ENCODE measurements at places on chromosomes 4 and X. TPM values are rescaled to one million over a fixed set of nuclear protein-coding genes. Genes with fewer than 3 reads are reported as not detected.

The ANAPC10 gene
- total RNA-seq = 17.9 TPM

GRCh38 chr4:92106816-92107215 lies 196.9 kb upstream of the GRID2 start:
- DNase-seq = no peak

GRCh38 chr4:41410049-41410448 lies 127.9 kb upstream of the LIMCH1 start:
- no peak for DNase-seq

GRCh38 chr4:105707782-105708180 lies 708 bp downstream of the INTS12 start:
- DNase-seq = no peak

DNA sequence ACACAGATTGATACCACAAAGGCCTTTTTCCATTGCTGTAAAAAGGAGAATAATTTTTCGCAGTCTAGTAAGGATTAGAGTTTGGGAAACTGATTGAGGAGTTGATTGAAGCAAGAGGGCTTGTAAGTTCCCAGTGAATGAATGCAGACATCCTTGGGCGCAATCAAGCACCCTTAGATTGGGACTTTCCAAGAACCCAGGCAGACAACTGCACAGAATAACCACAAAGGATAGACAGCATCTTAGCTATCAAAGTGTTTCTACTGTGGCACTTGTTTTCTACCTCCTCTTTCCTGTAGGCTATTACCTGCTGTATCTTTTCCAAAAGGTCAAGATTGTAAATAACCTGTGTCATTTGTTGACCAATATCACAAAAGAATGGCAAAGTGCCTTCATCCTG lies 2.6 kb downstream of the COX18 start:
- no peak for DNase-seq

GRCh38 chrX:1323315-1323714 lies 13.3 kb upstream of the IL3RA start:
- peak; percentile 49 for DNase-seq

DNA sequence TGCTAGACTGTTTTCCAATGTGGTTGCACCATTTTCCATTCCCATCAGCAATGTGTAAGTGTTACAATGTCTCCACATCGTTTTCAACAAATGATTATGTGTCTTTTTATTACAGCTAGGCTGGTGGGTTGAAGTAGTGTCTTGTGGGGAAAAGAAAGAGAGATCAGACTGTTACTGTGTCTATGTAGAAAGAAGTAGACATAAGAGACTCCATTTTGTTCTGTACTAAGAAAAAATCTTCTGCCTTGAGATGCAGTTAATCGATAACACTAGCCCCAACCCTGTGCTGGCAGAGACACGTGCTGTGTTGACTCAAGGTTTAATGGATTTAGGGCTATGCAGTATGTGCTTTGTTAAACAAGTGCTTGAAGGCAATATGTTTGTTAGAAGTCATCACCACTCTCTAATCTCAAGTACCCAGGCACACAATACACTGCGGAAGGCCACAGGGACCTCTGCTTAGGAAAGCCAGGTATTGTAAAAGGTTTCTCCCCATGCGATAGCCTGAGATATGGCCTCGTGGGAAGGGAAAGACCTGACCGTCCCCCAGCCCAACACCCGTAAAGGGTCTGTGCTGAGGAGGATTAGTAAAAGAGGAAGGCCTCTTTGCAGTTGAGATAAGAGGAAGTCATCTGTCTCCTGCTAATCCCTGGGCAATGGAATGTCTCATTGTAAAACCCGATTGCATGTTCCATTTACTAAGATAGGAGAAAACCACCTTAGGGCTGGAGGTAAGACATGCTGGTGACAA lies 23.0 kb upstream of the UGT2B15 start:
- DNase-seq = no peak

GRCh38 chr4:159689526-159689925 lies 586.6 kb downstream of the RAPGEF2 start:
- DNase-seq = no peak

The NCBP2L gene
- not detected for total RNA-seq

The PRKG2 gene
- total RNA-seq = not detected

DNA sequence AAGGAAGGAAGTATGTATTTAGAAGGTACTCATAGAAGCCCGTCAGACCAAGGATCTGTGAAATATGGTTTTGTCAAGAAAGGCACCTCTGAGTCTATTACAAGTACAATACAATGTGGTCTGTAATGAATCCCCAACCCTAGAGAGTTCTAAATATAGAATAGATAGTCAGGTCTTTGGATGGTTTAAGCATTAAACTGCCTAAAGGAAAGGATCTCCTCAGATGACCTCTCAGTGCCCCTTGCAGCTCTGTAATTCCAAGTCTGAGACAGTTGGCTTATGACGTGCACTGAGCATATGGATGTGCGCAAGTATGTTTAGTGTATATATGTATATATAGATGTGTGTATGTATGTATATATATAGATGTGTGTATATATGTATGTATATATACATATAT lies 62.0 kb downstream of the CCSER1 start:
- DNase-seq = no peak

- no peak for DNase-seq
These were observed 8.7 kb downstream of the UBA1 start for GRCh38 chrX:47202316-47202715.

The CDX4 gene
- total RNA-seq = not detected

The GPR173 gene
- total RNA-seq = 0.71 TPM

The TRAM1L1 gene
- total RNA-seq = 0.77 TPM

- DNase-seq = no peak
These were observed 7.4 kb upstream of the PGRMC1 start for GRCh38 chrX:119228512-119229252.

The CPE gene
- total RNA-seq = 38.9 TPM

GRCh38 chr4:181261279-181261678 lies 981.9 kb upstream of the TENM3 start:
- no peak for DNase-seq

The MTM1 gene
- 9.6 TPM for total RNA-seq

The SPANXN3 gene
- total RNA-seq = not detected

The CHM gene
- 9.9 TPM for total RNA-seq

GRCh38 chr4:75513526-75514130 lies 575 bp downstream of the RCHY1 start:
- DNase-seq = no peak

- no peak for DNase-seq
These were observed 6.9 kb upstream of the RAP2C start for GRCh38 chrX:132226169-132226568.

The UGDH gene
- 12.9 TPM for total RNA-seq

The ZDHHC15 gene
- 2.7 TPM for total RNA-seq

- DNase-seq = no peak
These were observed 60.9 kb downstream of the HTT start for GRCh38 chr4:3135155-3136011.

GRCh38 chr4:74674750-74675149 lies 119.6 kb downstream of the BTC start:
- no peak for DNase-seq

- no peak for DNase-seq
These were observed 265.4 kb downstream of the RAPGEF2 start for GRCh38 chr4:159368320-159368719.

The DGAT2L6 gene
- not detected for total RNA-seq

- no peak for DNase-seq
These were observed 71.2 kb downstream of the BEND2 start for GRCh38 chrX:18149454-18149853.

GRCh38 chr4:137543198-137543597 lies 10.9 kb upstream of the PCDH18 start:
- DNase-seq = no peak

The HSFX1 gene
- 3.3 TPM for total RNA-seq

DNA sequence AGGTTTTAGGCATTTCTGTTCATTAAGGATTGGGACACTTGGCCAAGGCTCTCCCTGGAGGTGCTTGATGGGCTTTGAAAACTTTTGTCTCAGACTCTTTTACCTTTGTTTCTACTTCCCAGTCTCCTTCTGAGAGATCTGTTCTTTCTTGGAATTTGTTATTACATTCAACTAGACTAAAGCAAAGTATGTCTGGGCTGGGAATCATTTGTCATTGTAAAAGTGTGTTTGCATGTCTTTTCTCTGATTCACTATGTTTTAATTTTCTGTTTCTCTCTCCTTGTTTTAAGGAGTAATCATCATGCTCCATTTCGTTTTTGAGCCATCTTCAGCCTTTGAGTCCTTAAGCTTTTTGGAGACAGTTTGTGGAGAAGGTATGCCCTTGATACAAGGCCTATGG lies 12.2 kb upstream of the PGRMC2 start:
- DNase-seq = no peak

The NXF2B gene
- total RNA-seq = not detected

The CT45A5 gene
- not detected for total RNA-seq

The HSFX2 gene
- total RNA-seq = 0.22 TPM

The SCD5 gene
- 5.0 TPM for total RNA-seq

GRCh38 chr4:139333046-139333445 lies 30.8 kb upstream of the NDUFC1 start:
- no peak for DNase-seq

GRCh38 chr4:65202853-65203236 lies 467.4 kb downstream of the EPHA5 start:
- no peak for DNase-seq

The SPACA5 gene
- total RNA-seq = not detected

The CFAP99 gene
- not detected for total RNA-seq

DNA sequence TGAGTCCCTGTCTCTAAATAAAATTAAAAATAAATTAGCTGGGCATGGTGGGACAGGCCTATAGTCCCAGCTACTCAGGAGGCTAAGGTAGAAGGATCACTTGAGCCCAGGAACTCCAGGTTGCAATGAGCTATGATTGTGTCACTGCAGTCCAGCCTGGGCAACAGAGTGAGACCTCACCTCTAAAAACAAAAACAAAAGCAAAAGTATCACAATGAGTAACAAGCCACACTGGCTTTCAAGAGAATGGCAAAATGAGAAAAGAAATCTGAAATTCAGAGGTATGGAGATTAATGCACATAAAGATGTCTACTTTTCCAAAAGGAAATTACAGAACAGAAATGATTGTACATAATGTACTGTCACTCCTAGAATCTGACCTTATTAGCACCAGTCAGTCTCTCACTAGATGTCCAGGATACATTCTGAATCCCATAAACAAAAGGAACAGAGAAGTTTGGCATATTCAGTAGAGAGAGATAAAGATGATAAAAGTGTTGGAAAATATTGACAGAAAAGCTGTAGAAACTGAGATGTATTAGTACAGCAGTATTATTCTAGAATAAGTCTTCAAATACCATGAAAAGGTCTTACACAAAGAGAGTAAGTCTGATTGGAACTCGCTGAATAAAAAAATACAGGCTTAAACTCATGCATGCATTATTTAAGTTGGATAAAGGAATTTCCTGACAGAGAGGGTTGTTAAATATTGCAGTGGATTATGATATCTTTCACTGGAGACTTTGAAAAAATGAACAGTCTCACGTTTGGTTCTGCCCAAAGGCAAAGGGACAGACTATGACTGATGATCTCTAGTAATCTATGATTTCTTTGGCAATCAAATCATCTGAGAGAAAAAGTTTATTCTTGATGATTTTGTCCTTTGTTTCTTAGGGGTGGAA lies 102.5 kb downstream of the SH3RF1 start:
- DNase-seq = no peak

- DNase-seq = no peak
These were observed 8.7 kb upstream of the TMSB15C start for GRCh38 chrX:104084534-104085277.

GRCh38 chrX:150502979-150503897 lies 65.2 kb upstream of the MTM1 start:
- no peak for DNase-seq

DNA sequence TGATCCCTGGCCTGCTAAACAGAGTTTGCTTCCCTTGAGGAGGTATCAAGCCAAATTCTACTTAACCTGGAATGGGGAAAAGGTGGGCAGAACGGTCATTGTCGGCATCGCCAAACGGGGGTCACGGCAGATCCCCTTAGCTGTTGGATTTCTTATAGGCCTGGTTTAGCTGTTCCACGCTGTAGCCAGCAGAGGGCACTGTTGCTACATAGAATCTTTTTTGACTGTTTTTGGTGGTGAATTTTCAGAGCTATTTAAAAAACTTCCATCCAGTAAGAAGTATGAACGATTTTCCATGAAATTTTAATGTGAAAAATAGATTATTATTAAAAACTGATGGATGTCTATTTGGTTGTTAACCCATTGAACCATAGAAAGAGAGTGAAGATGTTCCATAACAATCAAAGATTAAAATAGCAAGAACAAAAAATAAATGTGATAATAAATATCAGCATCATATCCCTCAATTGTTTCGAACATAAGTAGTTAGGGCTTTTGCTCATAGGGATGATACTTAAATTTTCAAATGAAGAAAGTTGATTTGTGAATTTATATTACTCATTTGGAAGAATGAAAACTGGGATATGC lies 56.6 kb downstream of the LINC00632 start:
- DNase-seq = peak; percentile 6

Measured in heart right ventricle (tissue), 16 donors.